ENCODE measurements at places on chromosomes 6 and 20.

DNA sequence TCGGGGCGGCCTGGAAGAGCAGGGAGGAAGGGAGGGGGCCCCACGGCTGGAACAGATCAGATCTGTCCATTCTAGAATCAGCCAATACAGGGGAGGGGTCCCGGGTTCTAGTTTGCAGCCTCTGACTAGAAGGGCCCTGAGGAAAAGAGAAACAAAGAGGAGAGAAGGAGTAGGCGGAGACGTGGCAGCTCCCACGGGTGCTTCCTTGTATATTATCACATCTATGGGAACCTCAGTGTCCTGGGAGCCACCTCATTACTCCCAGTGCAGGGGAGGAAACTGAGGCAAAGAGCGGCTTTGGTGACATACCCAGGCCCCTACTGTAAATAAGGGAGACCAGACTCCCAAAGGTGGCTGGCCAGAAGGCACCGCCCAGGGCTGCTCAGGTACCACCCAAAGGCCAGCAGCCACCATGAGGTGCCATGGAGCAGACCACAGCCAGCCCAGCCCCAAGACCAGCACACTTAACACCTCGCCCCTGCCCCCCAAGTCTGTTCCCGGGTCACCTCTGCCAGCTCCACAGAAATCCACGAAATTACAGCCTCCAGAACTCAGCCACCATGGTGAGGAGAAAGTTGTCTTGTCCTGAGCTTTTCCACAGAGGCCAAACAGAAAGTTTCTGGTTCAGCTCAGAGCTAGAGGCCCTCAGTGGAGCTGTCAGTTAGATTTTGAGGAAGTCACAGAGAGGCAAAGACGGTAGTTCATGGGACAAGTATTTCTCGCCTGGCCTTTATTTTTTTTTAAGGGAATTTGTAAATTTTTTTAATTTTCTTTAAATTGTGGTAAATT, 2.1 kb downstream of the ZC3H12D start:
- H3K36me3 ChIP-seq: no peaks in the 10 kb centered on the region
- peak overlapping the region; percentile 59 for H3K27ac ChIP-seq
- H3K27me3 ChIP-seq: no peaks in the 10 kb centered on the region

- DNase-seq: peak; percentile 17
- H3K27me3 ChIP-seq: no peaks in the 10 kb centered on the region
- no peak overlapping the region for H3K4me3 ChIP-seq
- H3K27ac ChIP-seq: no peak overlapping the region
- H3K36me3 ChIP-seq: no peaks in the 10 kb centered on the region
Observed at GRCh38 chr20:7859356-7859802, 80.9 kb downstream of the HAO1 start.

- H3K4me3 ChIP-seq: no peak overlapping the region
- no peaks in the 10 kb centered on the region for H3K36me3 ChIP-seq
- no peaks in the 10 kb centered on the region for H3K27me3 ChIP-seq
- H3K27ac ChIP-seq: no peak overlapping the region
- DNase-seq: no peak
- no peaks in the 10 kb centered on the region for H3K4me1 ChIP-seq
Observed at GRCh38 chr6:104601721-104602120, 258.0 kb downstream of the HACE1 start.

GRCh38 chr6:34916348-34916967, 27.4 kb downstream of the ANKS1A start:
- no peak for DNase-seq
- H3K27me3 ChIP-seq: no peaks in the 10 kb centered on the region
- no peak overlapping the region for H3K27ac ChIP-seq
- peaks cover 1% of the 10 kb centered on the region for H3K4me1 ChIP-seq
- H3K4me3 ChIP-seq: no peak overlapping the region

DNA sequence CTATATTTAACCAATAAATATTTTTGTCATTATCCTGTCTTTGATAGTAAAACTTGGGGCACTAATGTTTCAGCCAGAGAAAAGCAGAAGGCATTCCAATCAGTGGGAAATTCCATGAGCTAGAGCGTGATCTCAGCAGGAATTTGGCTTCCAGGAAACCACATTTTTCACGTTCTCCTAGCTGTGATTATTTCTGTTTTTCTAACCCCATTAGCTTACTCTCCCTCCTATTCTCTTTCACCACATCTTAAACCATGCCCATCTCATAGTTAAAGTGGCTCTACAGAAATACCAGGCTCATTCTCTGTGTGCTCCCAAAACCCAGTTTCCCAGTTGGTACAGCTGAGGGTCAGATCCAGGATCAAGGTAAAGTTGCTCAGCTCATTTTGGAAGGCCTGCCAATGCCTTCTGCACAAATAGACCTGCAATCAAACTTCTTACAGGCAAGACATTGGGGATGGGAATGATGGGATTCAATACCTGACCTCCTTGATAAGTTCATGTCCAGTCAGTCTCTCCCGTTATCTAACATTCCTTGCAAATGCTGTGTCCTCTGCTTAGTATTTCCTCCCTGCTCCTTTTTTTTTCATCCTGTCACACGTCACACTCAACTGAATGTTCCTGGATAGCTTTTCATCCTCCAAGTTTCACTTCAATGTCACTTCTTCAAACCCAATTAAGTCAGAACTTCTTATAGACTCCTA, 33.1 kb upstream of the TMEM30A start:
- no peaks in the 10 kb centered on the region for H3K36me3 ChIP-seq
- H3K27ac ChIP-seq: no peak overlapping the region
- no peaks in the 10 kb centered on the region for H3K4me1 ChIP-seq
- DNase-seq: no peak
- H3K27me3 ChIP-seq: no peaks in the 10 kb centered on the region

- H3K36me3 ChIP-seq: no peaks in the 10 kb centered on the region
- H3K27me3 ChIP-seq: no peaks in the 10 kb centered on the region
- DNase-seq: peak; percentile 86
- no peak overlapping the region for H3K4me3 ChIP-seq
- H3K4me1 ChIP-seq: peaks cover 53% of the 10 kb centered on the region
Observed at GRCh38 chr6:157999168-158000051, 17.7 kb downstream of the SYNJ2 start.

DNA sequence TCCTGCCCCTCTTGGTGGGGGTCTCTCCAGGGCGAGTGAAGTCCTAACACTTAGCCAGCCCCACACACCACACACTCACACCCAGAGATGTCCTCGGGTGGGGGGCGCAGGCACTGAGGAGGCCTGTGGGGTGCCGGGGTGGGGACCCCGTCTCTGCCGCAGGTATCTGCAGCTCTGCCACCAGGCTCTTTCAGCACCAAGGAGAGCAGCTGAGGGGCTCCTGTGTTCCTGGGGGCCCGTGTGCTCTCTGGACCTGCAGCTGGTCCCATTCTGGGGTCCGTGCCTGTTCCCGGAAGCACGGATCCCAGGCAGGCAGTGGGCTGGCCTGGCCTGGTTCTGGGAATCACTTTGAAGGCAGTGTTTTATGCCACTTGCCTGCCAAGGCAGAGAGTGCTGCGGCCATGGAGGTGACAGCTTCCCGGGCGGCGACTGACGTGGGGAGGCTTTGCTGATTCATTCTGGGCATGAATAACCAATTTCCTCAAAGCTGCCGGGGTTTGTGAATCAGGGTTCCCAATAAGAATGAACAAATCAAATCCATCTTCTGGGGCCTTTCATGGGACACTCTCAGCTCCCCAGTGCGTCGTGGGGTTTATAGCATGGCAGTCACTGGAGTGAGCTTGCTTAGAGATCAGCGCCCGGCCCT, 54.4 kb upstream of the SLCO4A1 start:
- H3K27ac ChIP-seq: no peak overlapping the region
- no peaks in the 10 kb centered on the region for H3K36me3 ChIP-seq
- H3K4me3 ChIP-seq: no peak overlapping the region
- H3K4me1 ChIP-seq: no peaks in the 10 kb centered on the region
- DNase-seq: no peak

DNA sequence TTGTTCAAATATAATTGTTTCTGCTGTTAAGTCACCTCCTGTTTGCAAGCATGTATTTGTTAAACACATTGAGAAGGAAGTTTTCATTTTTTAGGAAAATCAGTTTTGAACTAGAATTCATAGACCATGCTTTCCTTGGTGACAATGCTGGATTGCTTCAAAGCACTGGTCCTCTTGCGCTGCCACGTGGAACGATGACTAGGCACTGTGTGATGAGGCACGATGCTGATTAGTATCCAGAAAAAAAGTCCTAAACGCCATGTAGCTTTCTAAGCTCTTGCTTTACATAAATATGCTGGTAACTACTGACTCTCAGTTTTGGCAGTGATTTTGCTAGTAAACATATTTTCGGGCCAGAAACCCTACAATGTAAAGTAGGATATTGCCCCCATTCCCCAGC, 11.1 kb upstream of the EXOC2 start:
- DNase-seq: no peak
- H3K36me3 ChIP-seq: no peaks in the 10 kb centered on the region
- H3K27me3 ChIP-seq: no peaks in the 10 kb centered on the region
- H3K27ac ChIP-seq: no peak overlapping the region

GRCh38 chr20:39042279-39043150, 80.4 kb downstream of the DHX35 start:
- H3K36me3 ChIP-seq: peaks cover 4% of the 10 kb centered on the region
- no peaks in the 10 kb centered on the region for H3K4me1 ChIP-seq
- H3K27me3 ChIP-seq: no peaks in the 10 kb centered on the region
- H3K27ac ChIP-seq: no peak overlapping the region
- DNase-seq: no peak

DNA sequence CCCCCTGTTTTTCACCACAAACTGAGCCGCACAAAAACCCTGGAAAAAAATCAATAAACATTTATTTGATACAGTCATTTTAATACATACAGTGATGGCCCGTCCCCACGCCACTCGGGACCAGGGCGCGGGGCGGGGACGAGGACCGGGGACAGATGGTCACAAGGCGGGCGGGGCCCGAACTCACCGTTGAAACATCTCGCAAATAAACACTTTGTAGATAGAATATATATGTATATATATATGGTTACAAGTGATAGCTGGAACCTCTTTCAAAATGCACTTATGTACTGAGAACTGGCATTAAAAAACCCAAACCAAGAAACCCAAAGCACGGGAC, 418 bp upstream of the UCKL1 start:
- no peaks in the 10 kb centered on the region for H3K27me3 ChIP-seq
- H3K4me1 ChIP-seq: peaks cover 9% of the 10 kb centered on the region
- H3K36me3 ChIP-seq: no peaks in the 10 kb centered on the region
- H3K27ac ChIP-seq: peak overlapping the region; percentile 50

DNA sequence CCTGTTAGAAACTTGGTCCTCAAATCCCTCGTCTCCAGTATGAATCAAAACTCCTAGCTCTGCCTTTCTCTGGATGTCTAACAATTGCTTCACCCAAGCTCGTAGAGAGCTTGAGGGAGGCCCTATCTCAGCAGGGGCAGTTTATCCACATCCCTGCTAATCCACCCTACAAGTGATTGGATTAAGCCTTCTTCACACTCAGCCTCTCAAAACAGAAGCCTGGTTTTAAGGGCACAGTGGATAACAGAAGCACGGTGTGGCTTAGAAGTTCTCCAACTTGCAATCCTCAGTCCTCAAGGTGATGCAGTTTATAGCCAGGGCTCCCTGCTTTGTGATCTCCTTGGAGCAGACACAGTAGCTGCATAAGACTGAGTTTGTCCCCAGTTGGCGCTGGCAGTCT, 383.9 kb downstream of the KIF16B start:
- no peak overlapping the region for H3K27ac ChIP-seq
- H3K27me3 ChIP-seq: no peaks in the 10 kb centered on the region
- H3K36me3 ChIP-seq: no peaks in the 10 kb centered on the region
- no peak for DNase-seq
- no peaks in the 10 kb centered on the region for H3K4me1 ChIP-seq

- H3K36me3 ChIP-seq: no peaks in the 10 kb centered on the region
- H3K27me3 ChIP-seq: no peaks in the 10 kb centered on the region
- H3K27ac ChIP-seq: no peak overlapping the region
Observed at GRCh38 chr6:44010411-44011349, 116.6 kb downstream of the MRPL14 start.
